ENCODE measurements at places on chromosomes 5 and 9.

DNA sequence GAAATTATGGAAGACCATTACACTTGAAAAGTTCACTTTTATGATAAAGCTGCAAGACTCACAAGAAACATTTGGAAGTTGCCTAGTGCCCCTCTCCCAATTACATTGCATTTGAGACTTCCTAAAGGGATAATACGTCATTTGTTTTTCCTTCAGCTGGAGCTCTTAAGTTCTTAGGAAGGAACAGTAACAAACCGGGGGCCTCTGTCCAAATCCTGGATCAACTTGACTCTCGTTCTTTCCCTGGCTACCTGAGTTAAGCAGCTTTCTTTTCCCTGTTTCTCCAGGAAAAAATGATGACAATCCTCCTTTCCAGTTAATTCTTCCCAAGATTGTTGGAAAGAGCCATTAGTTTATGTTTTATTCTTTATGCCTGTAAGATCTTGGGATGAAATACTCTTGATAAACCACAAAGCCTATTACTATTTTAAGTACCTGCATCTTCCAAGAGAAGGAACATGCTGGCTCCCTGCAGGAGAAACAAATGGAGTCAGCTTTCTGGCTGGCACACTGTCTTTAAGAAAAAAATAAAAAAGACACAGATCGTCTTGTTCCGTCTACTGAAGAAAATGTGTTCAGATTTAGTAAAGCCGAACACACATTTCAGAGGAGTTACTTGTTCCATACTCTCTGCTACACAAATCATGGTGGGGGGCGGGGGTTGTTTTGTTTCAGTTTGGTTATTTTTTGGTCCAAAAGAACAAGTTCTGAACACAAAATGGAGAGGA lies 297.9 kb downstream of the EFNA5 start:
- DNase-seq: no peak

- no peak for DNase-seq
Measured at GRCh38 chr5:68264024-68264956, 48.7 kb downstream of the PIK3R1 start.

- no peak for DNase-seq
Measured at GRCh38 chr9:13717322-13718054, 438.0 kb upstream of the MPDZ start.

DNA sequence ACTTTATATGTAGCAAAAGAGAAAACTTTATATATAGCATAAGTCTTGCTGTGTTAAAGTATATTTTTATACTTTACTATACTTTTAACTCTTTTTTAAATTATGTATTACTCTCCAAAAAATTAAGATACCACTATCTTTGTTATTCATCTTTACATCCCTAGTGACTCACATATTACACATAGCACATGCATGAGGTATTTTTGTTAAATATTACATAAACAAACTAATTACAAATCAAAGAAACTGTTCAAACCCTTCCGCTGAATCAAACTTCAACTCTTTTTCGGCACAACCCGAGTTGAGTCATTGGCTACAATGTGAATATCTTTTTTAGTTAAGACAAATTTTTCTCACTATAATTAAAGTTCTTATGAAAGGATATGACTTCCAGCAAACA lies 32.1 kb downstream of the NADK2 start:
- DNase-seq: no peak

- DNase-seq: no peak
Measured at GRCh38 chr5:170495825-170496661, 7.8 kb upstream of the KCNIP1 start.

DNA sequence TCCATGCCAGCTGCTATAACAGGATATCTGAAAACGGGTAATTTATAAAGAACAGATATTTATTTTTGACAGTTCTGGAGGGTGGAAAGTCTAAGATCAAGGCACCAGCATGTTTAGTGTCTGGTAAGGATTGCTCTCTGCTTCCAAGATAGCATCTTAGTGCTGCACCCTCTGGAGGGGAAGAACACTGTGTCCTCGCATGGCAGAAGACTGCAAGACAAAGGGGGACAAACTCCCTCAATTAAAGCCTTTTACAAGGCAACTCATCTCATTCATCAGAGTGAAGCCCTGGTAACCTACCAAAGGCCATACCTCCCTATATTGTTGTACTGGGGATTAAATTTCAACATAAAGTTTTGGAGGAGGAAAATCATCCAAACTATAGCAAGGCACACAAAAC lies 298.9 kb upstream of the EDIL3 start:
- no peak for DNase-seq

- no peak for DNase-seq
Measured at GRCh38 chr5:31366941-31367340, 165.0 kb downstream of the DROSHA start.

- DNase-seq: no peak
Measured at GRCh38 chr5:105878402-105878801, 1792.3 kb downstream of the EFNA5 start.

- DNase-seq: peak; percentile 95
Measured at GRCh38 chr5:139392678-139393496, 2.0 kb downstream of the PROB1 start.

- no peak for DNase-seq
Measured at GRCh38 chr5:102998224-102998623, 121.7 kb downstream of the GIN1 start.

DNA sequence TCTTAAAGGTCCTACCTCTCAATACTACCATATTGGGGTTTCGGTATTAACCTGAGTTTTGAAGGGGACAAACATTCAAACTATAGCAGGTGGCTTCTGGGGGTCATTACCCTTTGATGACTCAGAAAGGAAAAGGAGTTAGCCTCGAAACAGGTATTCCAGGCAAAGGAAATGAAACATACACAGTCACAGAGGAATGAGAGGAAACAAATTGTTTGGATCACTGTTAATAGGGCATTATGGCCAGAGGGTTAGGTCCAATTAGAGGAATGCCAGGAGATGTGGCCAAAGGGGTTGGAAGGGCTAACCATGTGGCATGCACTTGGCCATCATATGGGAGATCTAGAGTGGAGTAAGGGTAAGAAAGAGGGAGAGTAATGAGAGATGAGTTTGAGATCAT lies 23.9 kb upstream of the NIM1K start:
- no peak for DNase-seq

DNA sequence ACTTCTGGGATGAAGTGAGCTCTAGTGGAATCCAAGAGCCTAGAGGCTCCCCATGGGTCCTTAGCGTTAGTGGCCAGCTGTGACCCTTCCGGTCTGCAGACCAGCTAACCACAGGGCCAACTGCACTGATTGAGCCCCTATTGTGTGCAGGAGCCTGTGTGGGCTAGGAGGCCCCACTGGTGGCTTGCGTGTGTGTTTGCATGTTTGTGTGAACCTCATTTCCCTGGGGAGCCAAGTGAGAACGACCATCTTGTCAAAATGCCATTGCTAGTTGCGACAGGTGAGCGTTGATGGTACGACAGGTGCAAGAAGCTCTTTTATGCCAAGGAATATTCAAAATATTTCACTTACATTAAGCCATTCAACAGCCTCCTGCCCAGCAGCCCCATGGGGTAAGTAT lies 44.1 kb upstream of the ANKRD33B start:
- DNase-seq: no peak

DNA sequence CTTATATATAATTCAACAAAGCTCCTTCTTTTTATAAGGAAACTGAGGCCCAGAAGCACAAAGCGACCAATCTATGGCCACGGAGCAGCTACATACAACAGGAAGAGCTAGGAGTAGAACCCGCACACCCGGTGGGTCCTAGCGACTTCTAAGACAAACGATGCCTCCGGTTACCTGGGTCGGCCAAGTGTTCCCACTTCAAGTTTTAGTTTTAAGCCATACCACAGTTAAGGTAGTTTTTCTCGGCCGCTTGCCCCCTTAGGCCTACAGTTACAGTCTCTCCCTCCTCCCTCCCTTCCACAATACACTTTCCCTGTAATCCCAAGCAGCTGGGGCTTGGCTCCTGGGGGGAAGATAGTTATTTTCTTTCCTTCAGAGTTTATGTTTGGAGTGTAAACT lies 533 bp downstream of the SREK1IP1 start:
- DNase-seq: peak; percentile 49

- DNase-seq: peak; percentile 56
Measured at GRCh38 chr9:95157481-95158151, 159.9 kb downstream of the FANCC start.

DNA sequence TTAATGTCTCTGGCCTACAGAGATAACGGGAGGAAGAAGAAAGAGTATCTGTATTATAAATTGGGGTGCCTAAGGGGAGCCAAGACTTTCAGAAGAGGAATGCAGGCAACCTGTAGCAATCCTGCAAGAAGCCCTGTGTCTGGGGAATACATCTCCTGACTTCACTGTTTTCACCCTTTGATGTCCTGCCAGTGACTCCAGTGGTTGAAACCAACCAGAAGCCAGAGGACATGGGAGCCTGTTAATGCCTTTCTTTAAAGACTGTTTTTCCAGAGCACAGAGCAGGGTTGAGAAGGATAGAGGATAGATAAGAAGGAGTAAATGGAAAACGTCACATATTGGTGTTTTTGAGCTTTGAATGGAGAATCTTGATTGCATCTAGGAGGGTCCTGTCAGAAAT lies 151.2 kb downstream of the HACD4 start:
- no peak for DNase-seq

GRCh38 chr5:80343067-80343466 lies 23.3 kb downstream of the SPZ1 start:
- DNase-seq: no peak

DNA sequence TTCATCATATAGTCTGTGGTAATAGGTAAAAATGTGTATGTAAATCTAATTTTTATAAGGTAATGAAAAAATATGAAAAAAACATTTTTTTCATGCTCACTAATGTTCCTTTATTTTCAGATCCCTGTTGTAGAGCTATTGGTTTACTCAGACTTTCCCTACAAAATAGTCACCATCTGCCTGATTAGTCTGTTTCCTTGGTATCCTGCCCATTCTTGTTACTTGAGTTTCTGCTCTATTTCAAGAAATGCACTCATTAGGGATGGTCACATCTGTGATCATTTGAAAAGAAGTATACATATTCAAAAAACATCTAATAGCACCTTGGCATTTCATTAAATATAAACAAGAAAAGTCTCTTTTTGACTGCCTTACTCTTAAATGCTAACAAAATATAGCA lies 21.6 kb upstream of the RASA1 start:
- no peak for DNase-seq

- DNase-seq: no peak
Measured at GRCh38 chr9:95024097-95024671, 293.3 kb downstream of the FANCC start.

DNA sequence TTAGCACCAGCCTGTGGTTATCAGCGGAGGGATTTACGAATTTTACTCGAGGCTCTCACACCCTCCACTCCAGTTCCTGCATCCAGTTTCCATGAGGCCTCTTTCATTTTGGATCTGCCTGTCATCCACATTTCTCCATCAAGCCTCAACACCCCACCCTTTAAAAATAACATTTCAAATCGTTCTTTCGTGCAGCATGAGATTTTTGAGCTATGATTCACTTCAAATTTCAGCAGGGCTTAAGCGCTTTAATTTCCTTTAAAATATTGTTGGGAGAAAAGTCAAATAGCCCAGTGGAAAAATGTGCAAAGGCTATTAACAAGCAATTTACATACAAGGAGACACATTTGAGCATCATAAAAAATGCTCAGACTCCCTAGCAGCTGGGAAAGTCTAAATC lies 103.2 kb downstream of the MSX2 start:
- no peak for DNase-seq

- no peak for DNase-seq
Measured at GRCh38 chr9:91420501-91421127, 3.0 kb downstream of the NFIL3 start.

- DNase-seq: no peak
Measured at GRCh38 chr9:110911659-110912418, 126.4 kb downstream of the LPAR1 start.

- DNase-seq: no peak
Measured at GRCh38 chr5:40499007-40499406, 180.7 kb upstream of the PTGER4 start.

GRCh38 chr5:169702693-169703481 lies 65.8 kb downstream of the DOCK2 start:
- DNase-seq: no peak

- DNase-seq: no peak
Measured at GRCh38 chr5:3212869-3213268, 382.8 kb upstream of the IRX1 start.

DNA sequence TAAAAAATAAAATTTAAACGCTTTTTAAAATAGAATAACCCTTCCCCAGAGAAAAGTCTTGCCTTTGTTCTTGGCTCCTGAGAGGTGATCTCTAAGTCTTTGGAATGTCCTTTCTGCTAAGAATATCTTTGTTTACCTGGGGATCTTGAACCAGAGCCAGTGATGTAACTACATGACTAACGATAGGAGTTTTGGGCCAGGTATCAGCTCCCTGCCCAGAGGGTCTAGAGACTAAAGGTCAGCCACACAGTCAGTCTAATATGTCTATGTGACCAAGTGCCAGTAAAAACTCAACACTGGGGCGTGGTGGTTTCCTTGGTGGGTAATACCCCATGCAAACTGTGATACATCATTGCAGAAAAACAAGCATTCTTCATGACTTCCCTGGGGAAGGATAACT lies 1351.9 kb upstream of the C9orf72 start:
- DNase-seq: no peak

Data from KBM-7 (cell line).